ENCODE measurements at places on chromosomes 7 and 10.

DNA sequence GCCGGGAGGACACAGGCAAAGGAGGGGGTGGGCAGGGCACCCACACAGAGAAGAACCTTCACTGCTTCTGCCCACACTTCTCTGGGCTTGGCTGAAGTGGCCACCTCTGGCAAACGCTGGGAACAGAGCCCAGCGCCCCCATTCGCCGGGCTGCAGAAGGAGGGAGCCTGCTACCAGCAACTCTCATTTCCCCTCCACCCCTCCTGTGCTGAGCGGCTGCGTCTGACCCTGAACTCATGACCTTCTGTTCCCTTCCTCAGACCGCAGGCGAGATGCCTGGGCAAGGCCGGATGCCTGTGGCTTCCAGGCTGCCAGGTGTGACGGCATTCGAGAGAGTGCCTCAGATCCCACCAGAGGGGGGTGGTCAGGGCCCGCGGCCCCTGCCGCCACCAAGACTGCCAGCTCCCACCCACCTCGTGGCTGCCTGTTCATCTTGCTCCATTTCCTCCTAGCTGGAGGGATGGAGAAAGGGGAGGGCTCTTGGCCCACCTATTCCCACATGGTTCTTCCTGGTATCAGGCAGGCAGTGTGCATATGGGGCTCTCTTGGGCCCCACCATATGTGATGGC lies 19.8 kb downstream of the DNAJB12 start:
- no peak for DNase-seq

DNA sequence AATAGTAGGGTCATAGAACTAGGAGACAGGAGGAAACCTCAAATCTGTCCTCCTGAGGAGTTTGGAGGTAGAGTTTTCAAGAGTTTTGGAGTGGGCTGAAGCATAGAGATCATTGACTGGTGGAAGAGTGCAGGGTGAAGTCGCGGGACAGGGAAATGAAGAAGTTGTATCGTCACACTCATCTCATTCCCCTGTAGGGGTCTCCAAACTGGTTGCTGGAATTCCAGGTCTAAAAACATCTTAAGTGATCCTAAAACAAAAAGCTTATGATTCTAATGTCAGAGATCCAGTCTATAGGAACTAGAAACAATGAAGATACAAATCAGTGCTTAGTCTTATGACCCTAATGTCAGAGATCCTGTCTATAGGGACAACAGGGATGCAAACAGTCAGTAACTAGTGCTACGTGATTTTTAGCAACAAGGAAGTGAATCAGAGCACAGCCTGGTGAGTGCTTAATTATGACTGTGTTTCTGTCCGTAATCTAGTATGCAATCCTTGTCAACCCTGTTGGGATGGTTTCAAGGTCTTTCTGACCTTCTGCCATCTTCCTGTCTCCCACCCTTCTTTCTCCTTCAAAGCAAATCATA lies 139.4 kb downstream of the SKIDA1 start:
- DNase-seq: no peak

GRCh38 chr10:43026039-43026973 lies 50.6 kb upstream of the RET start:
- DNase-seq: no peak

DNA sequence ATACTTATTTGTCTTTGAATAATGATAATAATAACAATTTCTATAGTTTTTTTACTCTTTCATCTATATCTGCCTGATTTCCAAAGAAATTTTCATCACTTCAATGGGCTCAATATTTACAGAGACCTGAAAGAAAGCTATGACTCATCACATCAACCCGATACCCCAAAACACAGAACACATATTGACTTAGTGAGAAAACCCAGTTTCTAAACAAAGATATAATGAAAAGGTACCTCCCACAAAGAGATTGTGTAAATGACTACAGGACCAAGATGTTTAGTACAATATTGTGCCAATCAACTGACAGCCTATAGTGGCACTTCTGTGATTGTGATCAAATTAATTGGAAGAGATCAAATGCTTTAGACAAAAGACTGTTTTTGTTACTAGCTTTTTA lies 133.9 kb downstream of the PCDH15 start:
- no peak for DNase-seq

DNA sequence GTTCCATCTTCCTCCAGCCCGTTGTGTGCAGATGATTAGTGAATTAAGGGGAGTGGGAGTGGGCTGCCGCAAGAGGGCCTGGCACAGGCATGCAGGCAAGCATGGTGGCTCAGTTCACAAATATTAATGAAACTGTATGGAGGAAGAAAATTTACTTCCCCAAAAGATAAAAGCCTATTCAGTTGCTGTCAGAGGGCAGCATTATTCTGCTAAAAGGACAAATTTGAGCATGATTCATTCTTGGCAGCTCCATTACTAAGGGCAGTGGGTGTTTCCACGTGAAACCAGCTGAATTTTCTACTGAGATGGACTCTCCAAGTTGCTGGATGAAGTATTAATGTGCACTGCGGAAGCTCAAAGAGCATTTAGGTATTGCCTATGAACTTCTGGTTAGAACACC lies 90.9 kb upstream of the WDR11 start:
- no peak for DNase-seq

DNA sequence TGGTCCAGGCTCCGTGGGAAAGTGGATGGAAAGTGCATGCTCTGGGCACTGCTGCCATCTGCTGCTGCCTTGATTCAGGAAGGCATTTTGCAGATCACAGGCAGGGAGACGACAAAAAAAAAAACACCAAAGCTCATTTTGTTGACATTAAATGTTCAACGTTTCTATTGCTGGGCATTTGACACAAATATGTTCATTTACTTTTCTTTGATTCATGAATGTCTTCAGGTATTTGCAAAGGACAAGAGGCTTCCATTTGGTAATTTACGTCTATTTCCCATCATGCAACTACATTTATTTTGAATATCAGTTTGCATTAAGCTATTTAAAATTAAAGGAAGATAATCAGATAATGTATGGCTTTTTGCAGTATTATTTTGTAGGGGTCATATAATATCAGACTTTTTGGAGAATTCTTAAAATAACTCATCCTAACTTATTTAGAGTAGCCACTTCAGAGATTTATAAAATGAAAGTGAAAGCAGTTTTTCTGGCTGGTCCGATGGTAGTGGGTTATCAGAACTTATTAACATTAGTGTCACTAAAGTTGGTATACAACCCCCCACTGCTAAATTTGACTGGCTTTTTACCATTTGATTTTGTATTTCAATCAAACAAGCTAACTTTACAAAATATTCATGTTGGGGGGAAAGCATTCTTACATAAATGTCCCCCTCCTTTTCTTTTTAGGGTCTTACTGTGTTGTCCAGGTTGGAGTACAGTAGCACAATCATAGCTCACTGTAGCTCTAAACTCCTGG lies 65.3 kb downstream of the PDIA4 start:
- DNase-seq: peak; percentile 79

DNA sequence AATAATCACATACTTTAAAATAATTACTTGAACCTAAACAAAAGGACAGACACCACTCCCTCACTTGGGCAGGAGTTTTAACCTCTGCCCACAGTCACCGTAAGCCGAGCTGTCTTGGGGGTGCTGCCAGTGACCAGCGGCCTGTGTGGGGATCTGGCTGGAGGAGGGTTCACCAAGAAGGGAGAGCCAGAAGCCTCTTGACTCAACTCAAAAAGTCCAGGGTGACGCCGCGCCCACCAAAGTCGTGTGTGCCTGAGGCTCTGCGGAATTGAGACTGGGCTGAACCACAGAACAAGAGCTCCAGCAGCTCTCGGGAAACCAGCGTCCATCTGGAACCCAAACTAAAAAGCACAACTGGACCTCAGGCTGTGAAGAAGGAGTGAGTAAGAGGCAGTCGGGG lies 35.8 kb downstream of the ZFAND2A start:
- no peak for DNase-seq

DNA sequence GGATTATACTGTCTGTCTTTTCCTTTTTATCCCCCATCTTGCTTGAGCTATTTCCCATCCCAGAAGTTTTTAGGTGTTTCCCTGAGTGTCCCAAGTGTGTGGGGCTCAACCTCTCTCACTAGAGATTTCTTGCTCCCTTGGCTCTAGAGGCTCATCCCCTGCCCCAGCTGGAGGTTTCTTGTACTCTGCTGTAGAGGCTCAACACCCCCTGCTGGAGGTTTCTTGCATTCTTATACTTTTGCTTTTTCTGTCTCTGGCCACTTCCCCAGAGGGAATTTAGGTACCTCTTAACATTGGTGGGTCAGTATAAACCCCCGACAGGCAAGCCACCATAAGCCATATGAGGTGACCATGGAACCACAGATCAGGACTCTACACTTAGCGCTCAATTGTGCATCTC lies 114.2 kb upstream of the FAM3C start:
- no peak for DNase-seq

DNA sequence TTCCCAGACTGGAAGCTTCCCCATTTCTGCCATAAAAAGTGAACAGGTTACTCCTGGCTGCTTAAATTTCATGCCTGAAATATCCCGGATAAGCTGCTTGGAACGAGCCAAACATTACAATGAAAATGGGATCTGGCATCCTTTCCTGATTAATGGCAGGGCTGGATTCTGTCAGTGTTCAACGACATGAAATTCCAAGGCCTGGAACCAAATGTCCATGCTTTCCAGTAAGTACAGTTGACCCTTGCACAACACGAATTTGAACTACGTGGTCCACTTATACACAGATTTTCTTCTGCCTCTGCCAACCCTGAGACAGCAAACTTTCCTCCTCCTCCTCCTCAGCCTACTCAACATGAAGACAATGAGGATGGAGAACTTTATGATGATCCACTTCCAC lies 65.4 kb downstream of the SGMS1 start:
- peak; percentile 62 for DNase-seq

- no peak for DNase-seq
Observed at GRCh38 chr7:46982928-46983327, 599.0 kb downstream of the TNS3 start.

GRCh38 chr10:76935941-76936613 lies 701.5 kb downstream of the KCNMA1 start:
- DNase-seq: no peak

DNA sequence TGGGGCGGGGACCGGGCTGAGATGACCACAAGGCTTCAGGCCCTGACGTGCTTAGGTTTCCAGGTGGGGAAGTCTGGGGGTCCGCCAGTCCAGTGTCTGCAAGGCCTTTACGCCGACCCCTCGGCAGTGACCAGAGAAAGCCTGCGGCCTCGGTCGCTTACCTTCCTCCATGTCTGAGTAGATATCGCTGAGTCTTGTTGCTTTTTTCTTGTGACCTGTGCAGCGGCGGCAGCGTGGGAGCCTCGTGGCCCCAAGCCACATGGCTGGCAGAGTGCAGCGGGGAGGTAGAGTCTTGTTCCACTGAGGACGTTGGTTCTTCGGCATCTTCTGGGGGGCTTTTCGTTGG lies 329 bp downstream of the NOLC1 start:
- peak; percentile 35 for DNase-seq

- peak; percentile 41 for DNase-seq
Observed at GRCh38 chr7:13880789-13881188, 108.7 kb downstream of the ETV1 start.

All from cardiac muscle cell (in vitro differentiated cells and primary cell).